ENCODE measurements at places on chromosomes 5 and 9.

GRCh38 chr5:154302161-154302560 lies 111.6 kb downstream of the GALNT10 start:
- no peak for DNase-seq

GRCh38 chr9:105178076-105178475 lies 66.4 kb upstream of the SLC44A1 start:
- no peak for DNase-seq

DNA sequence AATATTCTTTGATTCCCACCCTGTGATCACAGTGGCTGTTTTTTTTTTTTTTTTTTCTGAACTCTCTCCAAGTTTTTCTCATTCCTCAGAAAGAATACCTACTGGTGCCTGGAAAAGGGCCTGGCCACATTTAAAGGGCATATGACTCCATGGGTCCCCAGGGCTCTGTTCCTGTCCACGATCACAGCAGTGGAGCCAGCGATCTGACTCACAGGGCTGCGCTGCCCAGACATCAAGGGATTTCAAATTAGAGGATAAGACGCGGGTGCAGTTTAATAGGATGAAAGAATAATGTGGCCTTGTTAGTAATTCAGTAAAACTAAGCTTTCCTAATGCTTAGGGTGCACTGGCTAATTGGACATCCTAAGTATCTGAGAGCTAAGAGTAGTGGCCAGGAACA lies 175.1 kb upstream of the MSX2 start:
- DNase-seq = no peak

DNA sequence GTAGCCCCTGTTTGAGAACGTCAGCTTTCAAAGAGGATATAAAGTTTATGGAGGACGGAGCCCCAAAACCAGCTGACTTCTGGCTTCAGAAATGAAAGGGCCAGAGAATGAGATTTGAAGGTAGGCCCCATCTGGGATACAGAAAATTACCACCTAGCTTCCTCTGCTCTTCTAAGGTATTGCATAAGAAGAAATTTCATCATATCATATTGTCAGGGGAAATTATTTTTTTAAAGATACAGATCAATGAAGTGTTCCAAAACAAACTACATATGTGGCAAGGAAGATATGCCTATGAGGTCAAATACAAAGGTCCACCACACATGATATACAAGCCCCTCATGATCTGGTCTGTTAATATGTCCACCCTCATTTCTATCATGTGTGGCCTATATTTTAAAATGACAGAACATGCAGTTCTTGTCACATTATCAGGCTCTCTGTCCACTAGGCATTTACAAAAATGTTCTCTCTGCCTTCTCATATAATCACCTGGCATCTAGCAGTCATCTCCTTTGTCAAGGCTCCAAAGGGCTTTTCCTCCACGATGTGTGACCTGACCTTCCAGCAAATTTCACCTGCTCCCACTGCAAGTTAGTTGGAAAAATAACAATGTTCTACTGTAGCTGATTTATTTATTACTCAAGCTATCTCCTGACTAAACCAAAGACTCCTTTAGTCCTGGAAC lies 83.1 kb downstream of the DPYSL3 start:
- no peak for DNase-seq

- no peak for DNase-seq
Measured at GRCh38 chr5:172782169-172783039, 11.4 kb upstream of the DUSP1 start.

DNA sequence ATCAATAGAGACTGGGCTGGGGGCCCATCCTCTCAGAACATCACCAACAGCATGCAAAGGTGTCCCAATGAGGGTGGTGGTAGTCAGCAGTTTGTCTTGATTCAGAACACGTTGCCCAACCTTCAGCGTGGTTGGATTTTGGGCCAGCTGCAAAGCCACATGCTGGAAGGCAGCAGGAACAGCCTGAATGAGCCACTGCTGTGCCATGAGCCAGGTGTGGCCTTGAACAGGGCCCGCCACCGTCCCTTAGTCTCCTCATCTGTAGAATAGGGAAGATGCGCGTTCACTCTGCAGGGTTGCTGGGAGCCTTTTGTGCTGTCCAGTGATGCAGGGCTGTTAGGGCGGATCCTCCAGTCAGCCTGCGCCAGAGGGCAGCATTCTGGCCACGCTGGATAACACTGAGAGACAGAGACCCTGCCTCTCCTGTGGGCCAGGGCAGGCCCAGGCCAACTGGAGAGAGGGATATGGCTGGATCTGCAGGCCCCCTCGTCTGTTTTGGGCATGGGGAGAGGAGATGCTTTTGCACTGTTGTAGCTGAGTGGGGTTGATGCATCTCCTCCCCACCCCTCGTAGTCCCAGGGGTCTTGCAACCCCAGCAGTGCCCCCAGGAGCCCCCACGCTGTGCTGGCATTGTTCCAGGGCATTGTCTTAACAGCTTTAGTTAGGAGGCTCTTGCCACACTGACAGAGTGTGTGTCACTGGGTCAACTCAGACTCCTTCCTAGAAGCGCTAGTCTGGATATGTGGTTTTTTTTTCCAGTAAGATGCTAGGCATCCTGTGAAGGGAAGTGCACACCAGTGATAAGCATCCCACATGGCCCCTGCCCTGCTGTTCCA lies 42.1 kb downstream of the SLC46A2 start:
- DNase-seq = no peak

GRCh38 chr5:59598547-59598874 lies 295.0 kb downstream of the PDE4D start:
- no peak for DNase-seq

GRCh38 chr9:132042324-132042723 lies 37.3 kb downstream of the MED27 start:
- DNase-seq = no peak

GRCh38 chr5:155021842-155022241 lies 8.3 kb downstream of the KIF4B start:
- no peak for DNase-seq

DNA sequence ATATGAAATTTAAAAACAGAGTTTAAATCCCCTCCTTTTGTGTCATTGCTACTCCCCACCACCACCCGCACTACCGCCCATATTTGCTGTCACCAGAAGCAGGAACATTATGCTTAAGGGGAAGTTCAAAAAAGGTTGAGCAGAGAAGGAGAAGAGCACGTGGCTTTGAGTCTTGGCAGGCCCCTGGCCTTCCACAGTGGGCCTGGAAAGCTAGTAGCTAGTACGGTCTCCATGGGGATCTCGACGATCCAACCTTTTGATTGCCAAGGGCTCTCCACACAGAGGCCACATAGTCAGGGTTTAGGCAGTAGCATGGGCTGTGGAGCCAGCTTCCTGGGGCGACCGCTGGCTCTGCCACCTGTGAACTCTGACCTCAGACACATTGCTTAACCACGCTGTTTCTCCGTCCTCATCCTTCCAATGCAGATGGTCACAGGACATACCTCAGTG lies 90.1 kb downstream of the GOLPH3 start:
- DNase-seq = no peak

- no peak for DNase-seq
Measured at GRCh38 chr9:87212605-87213021, 265.3 kb upstream of the GAS1 start.

DNA sequence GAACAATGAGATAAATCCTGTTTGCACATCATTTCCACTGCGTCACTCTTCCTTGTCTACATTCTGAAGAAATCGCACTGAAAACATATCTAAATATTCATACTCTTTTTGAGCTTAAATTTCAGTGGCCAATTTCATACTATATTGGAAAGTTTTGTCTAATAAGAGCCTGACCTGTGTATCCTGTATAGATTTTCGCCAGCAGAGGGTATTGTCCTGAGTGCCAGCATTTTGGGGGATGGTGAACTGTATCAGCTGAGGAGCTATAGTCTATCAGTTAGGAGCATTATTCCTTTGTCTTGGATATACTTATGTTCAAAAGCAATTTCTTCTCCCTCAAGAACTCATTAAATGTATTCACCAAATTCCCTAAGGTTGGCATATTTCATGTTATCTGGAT lies 102.3 kb downstream of the SEMA6A start:
- DNase-seq = no peak

GRCh38 chr5:173035904-173036707 lies 20.0 kb upstream of the CREBRF start:
- no peak for DNase-seq

DNA sequence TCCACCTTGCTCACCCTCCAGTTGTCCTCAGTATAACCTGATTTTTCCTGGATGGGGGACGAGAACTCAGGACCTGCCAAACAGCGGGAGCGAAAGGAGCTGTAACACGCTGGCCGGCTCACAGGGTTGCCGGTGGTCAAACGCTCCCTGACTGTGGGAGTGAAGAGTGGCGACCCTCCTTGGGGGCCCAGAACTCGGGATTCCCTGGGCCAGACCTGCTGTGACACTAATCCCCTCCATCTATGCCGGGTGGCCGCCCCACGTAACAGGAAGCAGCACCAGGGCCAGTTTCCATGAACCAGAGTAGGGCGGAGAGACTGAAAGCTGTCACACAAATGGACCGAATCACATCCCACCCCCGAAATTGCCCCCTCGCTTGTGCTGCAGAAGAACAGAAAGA lies 1809.2 kb upstream of the ACO1 start:
- DNase-seq = no peak

- peak; percentile 54 for DNase-seq
Measured at GRCh38 chr9:13279284-13280141, at the start of gene MPDZ. Gene MPDZ (minus strand): TSS chr9:13279692. CDS start chr9:13250315, 29,377 bp downstream.

GRCh38 chr5:43637416-43637815 lies 34.4 kb downstream of the NNT start:
- no peak for DNase-seq

DNA sequence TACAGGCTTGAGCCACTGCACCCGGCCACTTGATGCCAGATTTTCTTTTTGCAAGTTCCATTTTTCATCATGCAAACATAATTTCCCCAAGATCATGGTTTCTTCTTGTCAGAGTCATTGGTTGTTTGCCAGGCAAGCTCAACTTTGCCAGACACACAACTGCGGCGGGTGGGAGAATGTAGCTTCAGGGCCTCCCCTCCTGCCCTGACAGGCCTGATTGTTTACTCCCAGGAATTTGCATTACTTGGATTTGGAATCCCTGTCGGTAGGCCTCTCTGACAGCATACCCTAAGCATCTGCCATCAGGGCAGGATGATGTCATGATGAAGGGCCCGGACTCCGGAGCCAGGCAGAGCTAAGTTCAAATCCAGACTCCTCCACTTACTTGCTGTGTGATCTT lies 15.1 kb downstream of the RPS14 start:
- no peak for DNase-seq

DNA sequence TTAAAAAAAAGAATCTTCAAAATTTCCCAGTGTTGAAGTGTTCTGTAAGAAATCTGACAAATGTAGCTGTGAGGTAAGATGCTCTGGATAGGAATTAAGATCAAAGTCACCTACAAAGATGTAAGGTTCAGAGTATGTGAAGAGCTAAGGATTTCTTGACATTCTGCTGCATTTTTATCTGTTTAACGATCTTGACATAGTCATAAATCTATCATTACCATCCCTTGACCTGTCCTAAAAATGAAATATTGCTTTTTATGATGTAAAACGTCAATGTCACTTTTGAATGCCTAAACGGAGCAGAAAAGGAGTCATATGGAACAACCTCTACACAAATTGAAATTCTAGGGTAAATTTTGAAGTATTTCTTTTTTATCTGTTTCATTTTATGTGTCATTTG lies 939.3 kb downstream of the CDH18 start:
- DNase-seq = no peak

DNA sequence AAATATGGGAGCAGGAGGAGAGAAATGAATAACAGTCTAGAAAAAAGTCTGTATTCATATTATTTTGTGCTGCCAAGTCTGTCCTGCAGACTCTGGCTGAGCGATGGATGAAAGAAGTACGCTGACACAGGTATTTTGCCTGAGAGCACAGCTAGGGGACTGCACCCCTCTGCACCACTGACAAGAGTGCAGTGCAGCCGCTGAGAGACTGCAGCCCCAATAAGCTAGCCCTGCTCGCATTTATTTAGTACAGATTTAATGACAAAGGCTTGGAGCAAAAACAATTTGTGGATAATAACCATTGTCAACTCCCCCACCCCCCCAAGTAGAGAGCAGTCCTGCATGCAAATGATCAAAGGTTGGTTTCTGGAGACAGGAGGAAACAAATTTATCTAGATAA lies 13.3 kb upstream of the MRPS30 start:
- DNase-seq = no peak

DNA sequence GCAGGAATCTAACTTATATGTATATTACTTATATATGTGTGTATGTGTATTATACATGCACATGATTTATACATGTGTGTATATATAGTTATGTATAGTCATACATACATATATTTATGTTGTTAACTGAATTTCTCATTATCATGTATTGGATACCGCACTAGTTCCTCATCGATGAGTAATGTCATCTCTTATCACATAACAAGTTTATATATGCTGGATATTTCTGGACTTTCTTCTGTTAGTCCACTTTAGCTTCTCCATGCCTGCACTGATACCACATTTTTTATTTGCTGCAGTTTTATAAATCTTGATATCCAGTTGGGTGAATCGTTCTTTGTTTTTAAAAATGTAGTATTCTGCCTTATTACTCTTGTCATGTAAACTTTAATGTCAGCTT lies 50.2 kb downstream of the APC start:
- DNase-seq = no peak

- no peak for DNase-seq
Measured at GRCh38 chr5:168808051-168808616, 229.0 kb upstream of the PANK3 start.
